ENCODE measurements at places on chromosomes 3 and 15.

- DNase-seq, result no peak
Observed at GRCh38 chr15:78194568-78194925, 39.8 kb downstream of the ACSBG1 start.

DNA sequence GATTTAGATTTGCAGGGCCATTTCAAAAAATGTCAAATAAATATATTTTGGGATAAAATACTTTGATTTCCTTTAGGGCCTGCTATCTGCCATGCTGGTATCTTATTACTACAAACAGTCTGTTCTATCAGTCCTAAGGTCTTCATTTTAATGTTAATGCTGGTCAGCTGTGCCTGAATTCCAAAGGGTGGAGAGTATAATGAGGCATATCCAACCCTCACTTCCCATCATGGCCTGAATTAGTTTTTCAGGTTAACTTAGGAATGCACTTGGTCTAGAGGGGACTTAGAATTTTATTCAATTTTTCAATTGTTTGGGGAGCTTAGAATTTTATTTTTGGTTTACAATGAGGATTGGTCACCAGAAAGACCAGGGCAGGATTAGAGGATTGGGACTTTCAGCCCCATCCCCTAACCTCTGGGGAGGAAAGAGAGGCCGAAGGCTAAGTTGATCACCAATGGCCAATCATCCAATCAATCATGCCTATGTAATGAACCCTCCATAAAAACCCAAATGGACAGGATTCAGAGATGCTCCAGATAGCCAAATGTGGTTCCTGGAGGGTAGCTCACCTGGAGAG lies 17.8 kb upstream of the CP start:
- no peak for DNase-seq

- DNase-seq, result no peak
Observed at GRCh38 chr3:183038221-183038620, 57.9 kb upstream of the DCUN1D1 start.

GRCh38 chr3:55297245-55297644 lies 189.9 kb downstream of the WNT5A start:
- no peak for DNase-seq

DNA sequence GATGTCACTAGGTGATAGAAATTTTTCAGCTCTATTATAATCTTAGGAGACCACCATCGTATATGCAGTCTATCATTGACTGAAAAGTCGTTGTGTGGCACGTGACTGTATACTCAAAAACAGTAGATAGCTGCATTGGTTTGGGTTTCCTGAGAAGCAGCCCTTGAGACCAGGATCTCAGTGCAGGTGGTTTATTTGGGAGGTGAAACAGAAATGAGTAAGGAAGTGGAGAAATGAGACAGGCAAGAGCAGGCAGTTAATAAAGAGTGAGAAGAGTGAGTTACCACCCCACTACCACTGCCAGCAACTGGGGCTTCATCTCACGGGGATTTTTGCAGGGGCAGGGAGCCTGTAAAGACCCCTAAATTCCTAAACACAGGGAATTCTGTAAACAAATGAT lies 221.0 kb downstream of the SHQ1 start:
- no peak for DNase-seq

Data from AG09309 (cell line).